ENCODE measurements at places on chromosomes 16 and 17. TPM values are rescaled to one million over a fixed set of nuclear protein-coding genes. Genes with fewer than 3 reads are reported as not detected.
A peak's percentile ranks its signal among the peaks of the same experiment; 100 is the strongest.

DNA sequence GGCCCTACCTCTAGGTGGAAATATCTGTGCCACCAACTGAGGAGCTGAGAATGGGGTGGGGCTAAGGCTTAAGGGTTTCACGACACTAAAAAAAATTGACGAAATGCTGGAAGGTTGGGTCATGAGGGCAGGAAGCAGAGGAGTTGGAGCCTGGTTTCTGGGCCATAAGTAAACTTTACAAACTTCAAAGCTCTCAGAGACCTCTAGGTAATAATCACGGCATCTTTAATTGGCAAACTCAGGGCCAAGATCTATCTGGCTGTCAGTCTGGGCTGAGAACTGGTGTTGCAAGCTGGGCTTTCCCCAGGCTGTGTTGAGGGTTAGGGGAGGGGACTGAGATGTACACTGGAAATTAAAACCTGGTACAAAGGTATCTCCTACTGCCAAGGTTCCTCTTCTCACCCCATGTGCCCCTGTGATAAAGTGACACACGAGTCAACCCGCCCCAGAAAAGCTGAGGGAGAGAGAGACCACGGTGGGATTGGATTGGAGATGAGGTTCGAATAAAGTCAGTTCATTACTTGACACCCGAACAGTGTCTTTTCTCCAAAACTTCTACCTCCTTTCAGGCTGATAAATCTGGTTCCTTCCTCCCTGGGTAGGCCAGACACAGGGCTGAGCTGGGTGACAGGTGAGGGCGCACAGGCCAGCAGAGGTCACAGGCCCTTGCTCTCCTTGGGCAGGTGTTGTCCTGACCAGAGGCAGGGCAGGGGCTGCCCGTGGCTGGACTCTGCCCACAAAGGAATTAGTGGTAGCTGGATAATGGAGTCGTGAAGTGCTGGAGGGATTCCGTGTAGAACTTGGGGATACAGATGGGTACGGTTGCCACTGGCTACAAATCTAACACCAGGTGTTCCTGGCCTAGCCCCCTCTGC lies 4.0 kb upstream of the ZNF768 start:
- H3K27ac ChIP-seq, result no peak overlapping the region
- H3K27me3 ChIP-seq, result no peaks in the 10 kb centered on the region
- DNase-seq, result no peak
- no peaks in the 10 kb centered on the region for H3K4me1 ChIP-seq

- peak overlapping the region; percentile 57 for H3K27ac ChIP-seq
- DNase-seq, result no peak
- no peak overlapping the region for H3K4me3 ChIP-seq
- no peaks in the 10 kb centered on the region for H3K36me3 ChIP-seq
- no peaks in the 10 kb centered on the region for H3K4me1 ChIP-seq
Observed at GRCh38 chr17:68684949-68685357, 83.8 kb upstream of the FAM20A start.

DNA sequence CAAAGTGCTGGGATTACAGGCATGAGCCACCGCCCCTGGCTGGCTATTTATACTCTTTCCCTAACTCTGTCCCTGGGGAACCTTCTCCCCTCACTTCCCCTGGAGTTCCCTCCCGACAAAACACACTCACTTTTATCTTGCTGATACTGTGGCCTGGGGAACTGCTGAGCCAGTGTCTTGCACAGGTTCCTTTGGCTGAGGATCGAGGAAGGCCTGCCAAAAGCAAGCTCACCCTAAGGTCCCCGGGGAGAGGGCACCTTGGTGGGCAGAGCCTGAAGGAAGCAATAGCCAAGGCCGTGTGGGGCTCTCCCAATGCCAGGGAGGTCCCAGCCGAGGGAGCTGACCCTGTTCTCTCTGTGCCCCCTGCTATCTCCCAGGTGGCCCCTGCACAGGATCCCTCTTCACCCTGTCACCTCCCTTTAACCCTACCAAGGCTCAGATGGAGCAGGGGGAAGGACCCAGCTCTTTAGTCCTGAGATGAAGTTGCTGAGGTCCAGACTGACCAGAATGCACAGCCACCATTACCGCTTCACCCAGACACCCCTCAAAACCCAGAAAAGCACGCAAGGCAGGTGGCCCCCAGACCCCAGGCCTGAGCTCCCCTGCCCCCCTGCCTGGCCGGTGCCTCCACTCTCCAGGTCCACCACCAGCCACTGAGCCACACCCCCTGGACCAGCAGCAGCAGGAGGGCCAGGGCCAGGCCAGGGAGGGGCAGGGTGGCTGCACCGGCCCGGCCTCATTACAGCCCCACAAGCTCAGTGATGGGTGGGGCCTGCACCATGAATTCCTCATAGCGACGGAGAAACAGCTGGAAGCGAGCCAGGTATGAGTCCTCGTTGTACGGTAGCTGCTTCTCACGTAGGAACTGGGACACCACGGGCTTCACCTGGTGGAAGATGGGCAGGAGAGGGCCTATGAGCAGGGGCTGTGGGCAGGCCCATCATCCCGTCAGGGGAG lies 5.1 kb upstream of the FDXR start:
- H3K27ac ChIP-seq, result no peak overlapping the region
- H3K27me3 ChIP-seq, result no peaks in the 10 kb centered on the region
- H3K4me3 ChIP-seq, result no peak overlapping the region
- no peak for DNase-seq
- no peaks in the 10 kb centered on the region for H3K4me1 ChIP-seq

GRCh38 chr17:45974916-45975630 lies 24.0 kb upstream of the STH start:
- no peak overlapping the region for H3K4me3 ChIP-seq
- H3K36me3 ChIP-seq, result no peaks in the 10 kb centered on the region
- no peak for DNase-seq
- H3K4me1 ChIP-seq, result no peaks in the 10 kb centered on the region

- no peak within 1 kb of the TSS for H3K27ac ChIP-seq
- no peak for DNase-seq
- no peaks in the 10 kb centered on the region for H3K27me3 ChIP-seq
- no peak within 1 kb of the TSS for H3K4me3 ChIP-seq
- no peaks in the 10 kb centered on the region for H3K4me1 ChIP-seq
Observed at GRCh38 chr17:63911041-63911635, at the start of gene CSHL1. TSS of gene CSHL1 (minus strand) at chr17:63911258. CDS start at chr17:63911196, 62 bp downstream.

- H3K27ac ChIP-seq, result no peak overlapping the region
- H3K27me3 ChIP-seq, result no peaks in the 10 kb centered on the region
- H3K4me1 ChIP-seq, result no peaks in the 10 kb centered on the region
- H3K4me3 ChIP-seq, result no peak overlapping the region
Observed at GRCh38 chr16:2244301-2244700, 7.1 kb downstream of the ECI1 start.

The NTN1 gene
- 19.2 TPM for total RNA-seq

The TPSG1 gene
- total RNA-seq, result not detected

The KIF18B gene
- not detected for total RNA-seq

The RPTOR gene
- 19.0 TPM for total RNA-seq

The TLCD3B gene
- not detected for total RNA-seq
